ENCODE measurements at places on chromosomes 5 and 9.

DNA sequence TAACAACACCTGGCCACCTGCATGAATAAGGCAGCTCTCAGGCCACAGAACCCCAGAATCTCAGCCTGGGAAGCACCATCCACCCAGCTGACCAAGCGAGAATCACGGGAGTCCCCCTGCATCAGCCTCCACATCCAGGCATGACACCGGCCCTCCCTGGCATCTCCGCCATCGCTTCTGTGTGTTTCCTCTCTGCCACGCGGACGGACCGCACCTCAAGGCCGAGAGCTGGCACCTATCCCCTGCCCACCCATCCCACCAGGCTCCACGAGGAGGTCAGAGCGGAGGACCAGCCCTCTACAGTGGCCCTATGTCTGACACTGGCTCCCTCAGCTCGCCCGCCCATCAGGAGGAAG, 134.7 kb downstream of the COL23A1 start:
- no peak for DNase-seq

GRCh38 chr9:98375138-98375726, 119.8 kb upstream of the TBC1D2 start:
- no peak for DNase-seq

- no peak for DNase-seq
These were observed 23.2 kb upstream of the IQGAP2 start for GRCh38 chr5:76379855-76380254.

DNA sequence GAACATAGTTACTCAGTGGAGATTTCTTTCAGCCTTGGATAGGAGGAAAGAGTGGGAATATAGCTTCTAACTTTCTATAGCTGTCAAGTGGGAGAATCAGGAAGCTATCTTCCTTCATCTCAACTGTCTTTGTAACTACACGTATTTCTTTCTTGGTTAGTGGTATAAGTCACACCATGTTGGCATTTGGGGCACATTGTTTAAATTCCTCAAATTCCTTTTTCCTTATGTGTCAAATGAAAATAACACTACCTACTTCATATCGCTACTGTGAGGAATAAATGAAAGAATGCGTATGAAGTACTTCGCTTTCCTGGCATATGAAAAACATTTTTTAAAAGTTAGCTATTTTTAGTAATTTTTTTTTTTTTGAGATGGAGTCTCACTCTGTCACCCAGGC, 1082.5 kb upstream of the WWC1 start:
- DNase-seq = no peak

DNA sequence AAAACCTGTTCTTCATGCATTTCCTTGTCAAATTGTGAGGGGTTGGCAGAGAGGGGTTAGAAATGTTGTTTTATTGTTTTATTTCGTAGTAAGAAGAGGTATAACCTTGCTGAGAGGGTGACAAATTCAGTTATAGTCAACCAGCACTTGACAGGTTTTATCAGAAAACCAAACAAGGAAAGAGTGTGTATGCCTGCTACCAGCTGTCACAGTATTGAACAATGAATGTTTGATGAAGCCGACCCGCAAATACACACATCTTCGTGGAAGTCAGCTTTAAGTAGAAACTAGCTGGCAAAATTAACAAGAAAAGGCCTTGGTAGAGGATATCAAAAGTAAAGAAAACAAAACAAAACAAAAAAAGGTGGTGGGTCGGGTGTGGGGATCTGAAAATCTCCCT, 214.6 kb upstream of the TLE4 start:
- no peak for DNase-seq

GRCh38 chr5:78813906-78814530, 165.4 kb upstream of the LHFPL2 start:
- DNase-seq = no peak

DNA sequence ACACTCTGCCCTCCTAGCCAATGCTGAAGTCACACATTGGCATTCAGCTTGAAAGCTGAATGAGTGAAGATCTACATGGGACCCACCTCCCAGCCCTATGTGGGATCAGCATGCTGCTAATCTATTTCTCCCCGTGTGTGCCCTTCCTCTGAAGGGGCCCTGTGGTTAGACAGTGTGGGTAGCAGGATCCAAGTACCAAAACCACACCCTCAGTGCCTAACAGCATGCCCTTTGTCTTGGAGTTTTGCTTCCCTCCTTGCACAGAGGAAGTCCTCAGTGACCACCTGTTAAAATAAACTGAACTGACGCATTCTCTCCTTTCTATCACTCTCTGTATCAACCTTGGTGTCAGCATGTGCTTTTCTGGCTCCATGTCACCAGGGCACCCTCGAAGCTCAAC, 25.0 kb downstream of the SH3TC2 start:
- DNase-seq = no peak

GRCh38 chr9:111176511-111176910, 138.2 kb upstream of the LPAR1 start:
- no peak for DNase-seq

DNA sequence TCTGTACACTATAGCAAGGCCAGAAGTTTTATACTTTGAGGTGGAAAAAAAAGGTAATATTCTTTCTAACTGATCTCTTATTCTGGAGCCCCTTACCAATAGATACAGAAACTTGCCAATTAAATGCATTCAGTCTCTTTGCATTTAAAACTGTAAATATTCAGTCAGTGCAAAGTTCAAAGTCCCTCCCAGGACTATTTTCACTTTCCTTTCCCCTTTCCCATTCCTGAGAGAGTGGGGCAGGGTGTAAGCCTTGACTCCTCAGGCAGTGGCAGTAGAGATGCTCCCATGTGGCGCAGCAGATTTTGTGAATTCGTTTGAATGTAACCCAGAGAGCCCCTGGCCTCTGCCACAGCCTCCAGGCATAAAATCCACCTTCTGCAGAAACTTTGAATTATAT, 29.9 kb downstream of the CETN3 start:
- DNase-seq = no peak

DNA sequence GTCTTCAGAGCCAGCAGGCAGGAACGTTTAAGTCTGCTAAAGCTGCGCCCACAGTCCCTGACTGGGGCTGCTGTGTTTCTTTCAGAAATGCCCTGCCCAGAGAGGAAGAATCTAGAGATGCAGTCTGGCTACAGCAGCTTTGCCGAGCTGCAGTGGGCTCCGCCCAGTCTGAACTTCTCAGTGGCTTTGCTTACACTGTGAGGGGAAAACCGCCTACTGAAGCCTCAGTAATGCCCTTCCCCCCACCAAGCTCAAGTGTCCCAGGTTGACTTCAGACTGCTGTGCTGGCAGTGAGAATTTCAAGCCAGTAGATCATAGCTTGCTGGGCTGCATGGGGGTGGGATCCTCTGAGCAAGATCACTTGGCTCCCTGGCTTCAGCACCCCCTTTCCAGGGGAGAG, 78.4 kb downstream of the SREK1 start:
- no peak for DNase-seq

GRCh38 chr9:8447601-8448000, 648.0 kb upstream of the DMAC1 start:
- DNase-seq = no peak

DNA sequence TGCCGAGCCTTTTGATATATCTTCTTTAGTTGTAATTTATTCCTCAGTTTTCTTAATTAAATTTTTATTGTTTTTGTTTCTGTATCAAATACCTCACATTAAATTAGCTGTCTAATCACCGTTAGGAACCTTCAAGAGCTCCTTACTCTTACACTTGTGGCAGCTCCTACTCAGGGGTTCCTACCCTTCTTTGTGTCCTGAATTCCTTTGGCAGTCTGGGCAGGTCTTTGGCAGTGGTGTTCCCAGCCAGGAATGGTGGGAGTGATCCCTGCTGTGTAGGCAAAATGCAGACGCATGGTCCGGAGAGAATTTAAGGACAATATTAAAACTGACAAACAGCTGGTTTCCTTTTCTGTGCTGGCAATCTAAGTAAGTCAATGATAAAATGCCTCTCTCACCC, 41.8 kb downstream of the MAST4 start:
- DNase-seq = no peak

DNA sequence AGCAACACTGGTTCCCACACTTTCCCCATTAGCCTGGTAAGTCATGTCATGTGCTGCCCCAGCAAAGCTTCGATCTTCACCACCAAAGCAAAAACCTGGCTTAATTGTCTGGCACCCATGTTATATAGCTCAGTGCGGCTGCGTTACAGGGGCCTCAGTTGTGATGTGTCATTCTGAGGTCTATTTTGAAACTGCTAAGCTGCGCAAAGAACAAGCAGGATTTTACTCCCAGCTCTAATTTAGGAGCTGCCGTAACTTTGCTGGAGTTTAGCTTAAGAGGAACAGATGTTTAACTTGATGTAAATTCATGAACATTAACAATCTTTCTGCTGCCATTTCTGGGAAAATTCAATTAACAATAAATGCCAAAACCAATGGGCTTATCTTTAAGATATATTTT, 274.1 kb downstream of the HSPA4 start:
- DNase-seq = no peak

GRCh38 chr5:111384220-111384619, 128.1 kb downstream of the STARD4 start:
- DNase-seq = no peak

DNA sequence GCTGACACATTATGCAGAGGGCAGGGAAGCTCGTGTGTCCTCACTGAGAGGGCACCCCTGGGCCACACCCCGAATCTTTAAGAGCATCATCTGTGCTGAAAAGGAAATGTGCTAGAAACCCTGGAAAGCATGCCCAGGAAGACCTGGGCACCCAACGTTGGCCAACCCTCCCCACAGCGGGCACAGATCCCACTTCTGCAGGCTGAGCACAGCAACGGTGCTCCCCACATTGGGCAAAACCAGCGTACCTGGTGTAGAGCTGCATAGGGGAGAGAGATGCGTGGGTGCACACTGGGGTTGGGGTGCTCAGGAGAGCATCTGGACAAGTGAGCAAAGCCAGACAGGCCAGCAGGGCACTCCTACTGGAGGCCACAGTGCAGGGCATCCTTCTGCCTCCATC, 32.6 kb downstream of the ROR2 start:
- DNase-seq = no peak

DNA sequence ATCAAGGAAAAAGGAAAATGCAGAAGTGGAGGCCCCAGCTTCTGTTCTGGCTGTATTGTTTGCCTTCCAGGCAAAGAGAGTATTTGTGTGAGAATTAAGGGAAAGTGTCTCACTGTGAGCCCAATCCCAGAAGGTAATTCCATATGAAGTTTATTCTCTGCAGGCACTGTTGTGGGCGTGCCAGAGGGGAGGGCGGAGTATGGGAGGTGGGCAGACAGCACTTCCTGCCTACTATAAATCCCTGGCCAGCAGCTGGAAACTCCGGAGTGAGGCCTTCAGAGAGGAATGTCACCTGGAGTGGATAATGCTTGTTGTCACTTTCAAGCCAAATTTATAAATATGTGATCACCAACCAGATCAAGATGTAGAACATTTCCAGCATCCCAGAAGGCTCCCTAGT, 209.5 kb downstream of the ARHGAP26 start:
- DNase-seq = no peak

- DNase-seq = no peak
These were observed 151.1 kb downstream of the ARL15 start for GRCh38 chr5:54159153-54159892.

- DNase-seq = no peak
These were observed 200.8 kb downstream of the SMARCA2 start for GRCh38 chr9:2215921-2216441.

- DNase-seq = no peak
These were observed 59.1 kb downstream of the PDCD1LG2 start for GRCh38 chr9:5569409-5569808.

DNA sequence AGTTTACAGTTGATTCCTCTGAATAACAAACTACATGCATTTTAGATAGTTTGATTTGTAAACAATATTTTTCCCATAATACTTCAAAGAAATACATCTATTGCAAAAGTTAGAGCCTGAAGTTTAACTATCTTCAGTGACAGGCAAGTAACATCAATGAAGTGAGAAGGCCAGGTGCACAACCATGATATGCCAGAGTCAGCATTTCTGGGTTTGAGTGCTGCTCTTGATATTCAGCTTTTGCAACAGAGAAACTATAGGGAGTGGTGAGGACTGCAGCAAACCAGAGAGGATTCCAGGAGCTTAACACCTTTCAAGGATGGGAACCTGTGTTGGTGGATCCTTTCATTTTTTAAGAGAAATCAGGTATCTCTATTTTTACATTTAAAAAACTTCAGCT, 79.4 kb upstream of the RASEF start:
- DNase-seq = no peak

- no peak for DNase-seq
These were observed 258.7 kb upstream of the RASA1 start for GRCh38 chr5:87008751-87009560.

DNA sequence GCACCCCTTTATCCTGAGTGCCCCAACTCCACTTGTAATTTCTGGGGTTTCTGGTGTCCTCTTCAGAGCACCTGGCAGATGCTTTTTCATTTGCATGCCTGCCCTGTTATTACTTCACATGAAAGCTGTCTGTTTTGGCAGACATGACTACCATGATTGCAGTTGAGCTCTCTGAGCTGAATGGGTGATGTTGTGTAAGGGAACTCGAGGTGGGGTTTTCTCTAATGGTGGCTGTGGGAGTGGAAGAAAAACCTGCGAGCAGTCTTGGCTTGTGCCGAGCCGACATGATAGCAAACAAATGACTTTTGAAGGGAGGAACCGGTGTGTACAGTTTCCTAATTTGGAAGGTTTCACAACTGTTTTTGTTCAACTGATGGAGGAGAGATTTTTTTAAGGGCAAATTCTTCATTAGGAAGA, 196.2 kb downstream of the AOPEP start:
- DNase-seq = no peak

GRCh38 chr5:31273631-31274378, 80.3 kb downstream of the CDH6 start:
- no peak for DNase-seq

DNA sequence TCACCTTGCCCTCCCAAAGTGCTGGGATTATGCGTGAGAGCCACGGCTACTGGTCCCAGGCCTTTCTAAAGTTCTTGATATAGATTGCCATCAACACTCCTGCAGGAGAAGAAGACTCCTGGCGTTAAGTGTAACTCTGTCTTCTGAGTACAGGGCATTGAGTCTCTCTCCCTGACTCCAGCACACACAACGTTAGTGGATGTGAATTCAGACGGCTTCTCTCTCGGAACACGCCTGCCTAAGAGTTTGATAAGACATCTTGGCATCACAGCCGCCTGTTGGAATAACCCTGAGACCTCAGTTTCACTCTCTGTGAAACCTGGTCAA, 27.5 kb upstream of the PPARGC1B start:
- DNase-seq = no peak

DNA sequence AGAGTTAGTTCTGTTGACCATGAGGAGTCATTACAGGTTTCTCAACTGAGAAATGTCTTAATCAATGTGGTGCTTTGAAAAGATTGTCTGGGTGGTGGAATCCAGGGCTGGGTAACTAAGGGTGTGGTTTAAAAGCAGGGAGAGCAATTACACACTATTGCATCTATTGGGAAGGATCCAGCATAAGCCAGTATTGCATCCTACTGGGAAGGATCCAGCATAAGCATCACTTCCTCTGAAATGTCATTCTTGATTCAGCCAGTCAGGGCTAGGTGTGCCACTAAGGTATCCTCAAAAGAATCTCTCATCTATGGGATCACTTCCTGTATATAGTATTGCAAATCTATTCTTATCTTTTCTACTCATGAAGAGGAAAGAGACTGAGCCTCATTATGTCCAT, 38.6 kb downstream of the ELOVL7 start:
- no peak for DNase-seq

- DNase-seq = no peak
These were observed 353.2 kb downstream of the PRR16 start for GRCh38 chr5:120817044-120817985.

Data from NCI-H1417 treated with DMSO at 0.1 percent for 48 hours (cell line).